ENCODE measurements at places on chromosomes 5 and 9.

GRCh38 chr5:68711293-68712200 is 382.3 kb upstream of the SLC30A5 start:
- no peak for DNase-seq

DNA sequence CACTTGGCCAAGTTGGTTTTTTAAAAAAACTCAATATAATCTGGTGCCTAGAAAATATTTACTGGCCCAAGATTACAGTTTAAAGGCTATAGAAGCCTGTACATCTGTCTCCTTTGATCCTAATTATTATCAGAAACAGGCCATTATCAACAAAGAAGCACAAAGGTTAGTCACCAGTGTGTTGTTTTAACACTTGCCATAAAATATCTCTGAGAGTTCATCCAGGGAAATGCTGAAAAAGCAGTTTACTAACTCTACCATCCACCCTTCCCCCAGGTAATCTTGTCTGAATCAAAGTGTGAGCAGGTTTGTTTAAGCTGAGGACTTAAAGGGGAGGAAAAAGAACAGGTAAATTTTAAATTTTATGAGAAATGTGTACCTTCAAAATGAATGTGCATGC is 13.3 kb upstream of the TRPM6 start:
- no peak for DNase-seq

- DNase-seq: no peak
Measured at GRCh38 chr9:8543219-8543618, 743.6 kb upstream of the DMAC1 start.

DNA sequence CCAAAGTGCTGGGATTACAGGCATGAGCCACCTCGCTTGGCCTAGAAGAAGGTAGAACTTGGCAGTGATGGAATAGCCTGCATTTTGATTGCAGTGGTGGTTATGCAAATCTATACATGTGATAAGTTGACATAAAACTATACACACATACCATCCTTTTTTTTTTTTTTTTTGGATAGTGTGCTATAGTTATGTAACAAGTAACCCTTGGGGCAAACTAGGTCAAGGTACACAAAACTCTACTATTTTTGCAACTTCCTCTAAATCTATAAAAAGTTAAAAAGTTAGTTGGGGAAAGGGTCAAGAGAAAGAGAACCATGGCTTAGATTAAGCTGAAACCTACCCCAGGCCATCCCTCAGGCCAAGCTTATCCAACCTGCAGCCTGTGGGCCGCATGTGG is 11.1 kb downstream of the TRIM14 start:
- no peak for DNase-seq

- DNase-seq: no peak
Measured at GRCh38 chr9:79570448-79571308, 1.1 kb upstream of the TLE4 start.

- DNase-seq: no peak
Measured at GRCh38 chr9:72726947-72727346, 205.5 kb downstream of the TMC1 start.

- DNase-seq: no peak
Measured at GRCh38 chr5:27876071-27876470, 837.7 kb upstream of the CDH9 start.

- DNase-seq: no peak
Measured at GRCh38 chr5:75366787-75367186, 29.8 kb downstream of the HMGCR start.

DNA sequence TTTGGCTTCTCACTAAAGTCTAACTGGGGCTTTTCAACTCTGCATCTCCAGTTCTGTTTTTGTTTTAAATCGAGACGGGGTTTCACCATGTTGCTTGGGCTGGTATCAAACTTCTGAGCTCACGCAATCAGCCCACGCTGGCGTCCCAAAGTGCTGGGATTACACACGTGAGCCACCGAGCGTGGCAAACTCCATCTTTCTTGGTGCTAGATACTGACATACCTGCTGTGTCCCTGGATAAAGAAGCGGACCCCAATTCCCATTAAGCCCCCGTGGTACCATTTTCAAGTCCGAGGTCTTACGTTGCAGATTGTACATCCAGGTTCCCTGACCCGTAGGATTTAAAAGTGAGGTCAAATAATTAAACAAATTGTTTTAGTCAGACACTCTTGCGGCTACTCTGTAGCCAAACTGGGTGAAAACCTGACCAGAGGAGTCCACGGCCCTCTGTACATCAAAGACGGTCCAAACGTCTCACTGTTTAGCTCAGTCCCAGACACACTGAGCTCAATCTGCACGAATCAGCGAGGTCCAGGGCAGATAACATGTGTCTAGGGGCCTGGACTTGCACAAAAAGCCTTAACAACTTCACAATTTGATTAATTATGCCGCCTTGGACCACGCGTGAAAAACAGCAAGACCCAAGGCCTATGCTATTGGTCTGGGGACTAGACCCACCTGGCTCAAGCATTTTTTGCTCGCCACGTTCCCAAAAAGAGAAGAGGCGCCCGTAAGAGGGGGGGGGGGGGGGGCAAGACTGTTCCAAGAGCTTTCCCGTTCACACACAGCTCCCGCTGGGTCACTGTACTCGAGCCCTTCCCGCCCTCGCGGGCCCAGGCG is 727 bp upstream of the DNAJA1 start:
- DNase-seq: no peak

- no peak for DNase-seq
Measured at GRCh38 chr5:178768371-178769260, 38.2 kb upstream of the ZNF354A start.

DNA sequence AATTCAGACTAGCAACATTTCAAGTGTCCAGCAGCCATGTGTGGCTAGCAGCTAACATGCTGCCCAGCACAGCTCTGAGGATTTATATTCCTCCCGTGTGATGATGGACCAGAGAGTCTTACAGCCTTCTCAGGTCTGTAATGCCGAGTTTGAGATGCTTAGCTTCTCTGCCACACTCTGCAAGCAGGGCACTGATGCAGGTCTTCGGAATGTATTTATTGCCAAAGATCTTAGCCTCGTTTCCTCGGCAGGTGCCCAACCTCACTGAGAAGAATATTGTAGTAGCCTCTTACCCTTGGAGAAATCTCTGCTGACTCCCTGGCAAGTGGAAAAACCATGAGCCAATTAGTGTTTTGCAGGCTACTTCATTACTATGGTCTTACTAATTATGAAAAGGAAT is 3.7 kb upstream of the RAI14 start:
- DNase-seq: no peak

- no peak for DNase-seq
Measured at GRCh38 chr9:117719161-117719920, 15.1 kb downstream of the TLR4 start.

Measured in activated CD4-positive, alpha-beta T cell treated with anti-CD3 and anti-CD28 coated beads for 24 hours (primary cell).